ENCODE measurements at places on chromosomes 7 and 10. TPM values are rescaled to one million over a fixed set of nuclear protein-coding genes. Genes with fewer than 3 reads are reported as not detected.

The INHBA gene
- total RNA-seq: 6.5 TPM

- DNase-seq: no peak
These were observed 9.4 kb upstream of the GET4 start for GRCh38 chr7:867001-867405.

DNA sequence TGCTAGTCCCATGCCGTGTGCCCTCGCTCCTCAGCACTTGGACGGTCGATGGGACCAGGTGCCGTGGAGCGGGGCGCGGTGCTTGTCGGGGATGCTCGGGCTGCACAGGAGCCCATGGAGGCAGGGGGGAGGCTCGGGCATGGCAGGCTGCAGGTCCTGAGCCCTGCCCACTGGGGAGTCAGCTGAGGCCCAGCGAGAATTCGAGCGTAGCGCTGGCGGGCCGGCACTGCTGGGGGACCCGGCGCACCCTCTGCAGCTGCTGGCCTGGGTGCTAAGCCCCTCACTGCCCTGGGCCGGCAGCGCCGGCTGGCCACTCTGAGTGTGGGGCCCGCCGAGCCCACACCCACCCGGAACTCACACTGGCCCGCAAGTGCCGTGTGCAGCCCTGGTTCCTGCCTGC, 44.7 kb downstream of the ST7 start:
- DNase-seq: no peak

GRCh38 chr7:143305423-143306070, 10.4 kb upstream of the CLCN1 start:
- DNase-seq: no peak

DNA sequence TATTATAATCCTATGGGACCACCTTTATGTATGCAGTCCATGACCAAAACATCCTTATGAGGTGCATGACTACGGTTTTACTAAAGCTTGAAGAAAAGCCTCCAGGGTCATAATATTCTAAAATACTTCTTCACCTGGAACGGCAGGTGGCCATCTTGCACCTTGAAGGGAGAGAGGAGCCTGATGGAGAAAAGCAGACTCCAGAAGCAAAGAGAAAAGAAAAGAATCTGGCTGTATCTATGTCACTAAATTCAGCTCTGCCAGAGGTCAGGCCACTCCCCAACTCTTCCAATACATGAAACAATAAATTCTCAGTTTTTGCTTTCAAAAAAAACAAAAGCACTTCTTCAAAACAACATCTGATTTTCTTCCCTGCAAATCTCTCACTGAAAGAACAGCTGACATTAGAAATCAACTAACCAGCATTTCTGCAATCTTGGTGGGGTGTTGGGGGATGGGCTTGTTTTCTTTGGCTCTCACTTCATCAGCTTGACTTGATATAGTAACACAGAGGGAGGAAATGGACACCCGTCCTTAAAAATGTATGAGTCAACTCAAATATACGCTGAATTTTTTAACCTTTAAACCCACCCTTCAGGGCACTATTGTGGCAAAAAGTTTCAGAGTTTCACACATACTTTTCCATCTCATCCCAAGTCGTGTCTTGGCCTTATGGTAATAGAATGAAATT, 21.7 kb downstream of the HIBADH start:
- peak; percentile 31 for DNase-seq

Data from skin of body (tissue), 3 donors.